ENCODE measurements at places on chromosomes 16 and 17.

DNA sequence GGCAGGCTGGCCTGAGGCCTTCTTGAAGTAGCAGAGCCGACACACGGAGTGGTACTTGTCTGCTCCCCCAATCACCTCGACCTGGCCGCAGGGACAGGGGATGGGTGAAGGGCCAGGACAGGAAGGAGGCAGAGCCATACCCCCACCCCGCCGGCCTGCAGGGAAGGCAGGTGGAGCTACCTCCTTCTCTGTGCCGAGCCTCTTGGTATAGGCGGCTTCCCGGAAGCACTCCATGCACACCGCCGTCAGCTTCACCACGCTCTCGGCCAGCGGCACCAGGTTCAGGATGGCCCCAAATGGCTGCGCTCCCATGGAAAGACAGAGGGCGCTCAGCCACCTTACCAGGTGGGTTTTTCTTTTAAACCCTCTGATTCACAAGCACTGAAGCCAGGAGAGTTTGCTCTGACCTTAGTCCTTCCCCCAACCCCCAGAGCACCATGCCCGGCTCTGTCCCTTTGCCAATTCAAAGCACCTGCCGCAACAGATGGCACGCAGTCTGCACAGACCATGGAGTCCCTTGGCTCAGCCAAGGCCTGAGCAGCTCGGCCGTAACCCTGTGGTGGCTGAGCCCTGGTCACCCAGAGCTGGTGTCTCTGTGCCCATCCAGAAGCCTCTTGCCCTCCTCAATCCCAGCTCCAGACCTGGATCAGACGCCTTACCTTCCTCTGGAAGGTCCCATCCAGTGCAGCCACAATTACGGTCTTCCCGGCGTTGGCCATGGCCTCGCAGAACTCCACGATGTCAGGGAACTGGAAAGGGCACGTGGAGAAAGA is 6.7 kb downstream of the SYNGR2 start:
- no peak for DNase-seq

GRCh38 chr17:79812353-79813258 is 15.7 kb upstream of the CBX8 start:
- DNase-seq = no peak

GRCh38 chr16:73390491-73390890 is 342.6 kb upstream of the ZFHX3 start:
- DNase-seq = no peak

DNA sequence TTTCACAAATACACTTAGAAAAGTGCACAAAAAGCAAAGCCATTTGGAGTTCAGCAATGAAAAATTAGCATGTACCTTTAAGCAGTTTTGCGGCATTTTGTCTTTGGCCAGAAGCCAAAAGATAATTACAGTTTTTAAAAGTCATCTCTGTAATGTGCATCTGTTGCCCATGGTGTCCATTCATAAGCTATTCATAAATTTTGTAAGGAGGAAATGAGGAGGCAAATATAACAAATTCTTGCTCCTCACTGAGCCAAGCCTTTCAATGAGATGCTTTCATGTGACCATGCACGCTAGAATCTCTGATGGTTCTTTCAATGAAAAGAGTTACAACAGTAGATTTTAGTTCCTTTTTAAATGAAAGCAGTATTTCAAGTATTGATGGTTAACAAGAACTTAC is 247.1 kb upstream of the MON1B start:
- DNase-seq = no peak

GRCh38 chr17:49746791-49747490 is 17.0 kb downstream of the FAM117A start:
- no peak for DNase-seq

- DNase-seq = no peak
Measured at GRCh38 chr17:8466873-8467272, 31.2 kb downstream of the NDEL1 start.

- DNase-seq = peak; percentile 51
Measured at GRCh38 chr16:20409398-20410120, at the start of gene ACSM5. ACSM5 (plus strand) TSS chr16:20409534; CDS start chr16:20411485, 1,951 bp downstream.

DNA sequence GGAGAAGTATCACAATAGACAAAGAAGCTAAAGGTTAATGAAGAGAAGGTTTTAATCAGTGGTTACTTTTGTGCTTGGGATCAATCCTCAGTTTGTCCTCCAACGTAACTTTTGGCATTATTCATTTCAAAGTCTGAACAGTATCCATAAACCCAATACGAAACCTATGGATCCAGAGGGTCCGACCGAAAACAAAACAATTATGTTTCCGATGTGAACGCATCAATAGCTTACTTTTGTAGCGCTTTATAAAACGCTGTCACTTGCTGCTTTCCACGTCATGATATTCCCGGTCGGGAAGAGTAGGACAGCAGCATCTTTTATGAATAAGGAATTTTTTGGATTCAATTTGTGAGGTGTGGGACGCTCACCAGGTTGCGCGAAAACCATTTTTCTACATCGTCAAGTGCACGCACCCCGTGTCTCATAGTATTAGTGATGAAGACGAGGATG is 383.8 kb downstream of the ZFHX3 start:
- DNase-seq = no peak

DNA sequence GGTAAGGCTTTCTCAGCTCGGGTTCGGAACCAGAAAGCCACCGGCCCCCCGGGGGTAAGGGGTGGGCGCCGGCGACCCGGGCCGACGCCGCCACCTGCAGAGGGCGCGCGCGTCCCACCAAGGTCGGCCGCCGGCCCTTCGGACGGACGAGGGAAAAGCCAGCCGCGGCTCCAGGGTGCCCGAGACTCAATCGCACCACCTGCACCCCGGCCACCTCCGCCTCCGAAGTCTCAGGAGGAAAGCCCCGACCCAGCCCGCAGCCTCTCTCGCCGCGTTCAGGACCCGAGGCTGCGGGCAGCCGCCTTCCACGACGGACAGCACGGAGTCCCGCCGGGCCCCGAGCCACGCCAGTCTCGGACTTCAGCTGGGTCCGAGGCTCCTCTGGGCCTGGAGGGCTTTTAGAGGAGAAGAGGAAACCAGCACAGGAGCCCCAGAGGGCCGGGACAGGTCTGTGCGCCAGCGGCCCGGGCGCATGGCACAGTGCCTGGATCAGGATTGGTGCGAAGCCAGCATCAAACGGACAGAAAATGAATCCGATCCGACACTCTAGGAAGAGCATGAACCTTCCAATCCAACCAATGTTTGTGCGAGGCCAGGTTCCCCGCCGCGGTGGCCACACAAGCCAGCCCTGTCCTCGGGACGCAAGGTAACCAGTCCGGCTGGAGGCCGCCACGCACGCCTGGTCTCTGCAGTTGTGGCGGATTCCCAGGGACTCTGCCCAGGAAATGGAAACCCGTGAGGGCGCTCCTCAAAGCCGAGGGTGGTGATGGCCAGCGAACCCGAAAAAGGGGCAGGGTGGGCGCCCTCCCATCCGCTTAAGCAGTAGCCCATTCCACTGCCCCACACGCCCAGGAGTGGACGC is 6.7 kb downstream of the CBX8 start:
- no peak for DNase-seq

DNA sequence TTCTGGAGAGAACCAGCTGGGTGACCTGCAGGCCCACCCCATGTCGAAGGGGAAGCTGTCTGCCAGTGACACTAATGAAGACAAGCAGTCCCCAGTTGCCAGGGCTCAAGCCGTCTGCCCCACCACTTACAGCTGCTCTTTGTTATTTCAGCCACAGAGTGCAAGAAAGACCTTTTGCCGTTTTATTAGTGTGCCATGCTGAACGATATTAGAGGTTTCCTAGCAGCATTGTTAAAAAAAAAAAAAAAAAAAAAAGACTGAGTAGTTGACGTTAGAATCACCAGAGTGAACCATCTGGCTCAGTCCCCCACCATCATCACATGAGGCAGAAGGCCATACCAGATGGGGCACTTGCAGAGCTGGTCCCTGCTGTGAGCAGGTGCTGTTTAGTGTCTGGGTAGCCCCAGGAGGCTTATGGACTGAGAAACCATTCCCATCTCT is 26.5 kb upstream of the SLC39A11 start:
- DNase-seq = no peak

- DNase-seq = no peak
Measured at GRCh38 chr17:21001111-21001812, 41.5 kb downstream of the USP22 start.

- DNase-seq = no peak
Measured at GRCh38 chr16:28923231-28923587, 1.8 kb downstream of the RABEP2 start.

DNA sequence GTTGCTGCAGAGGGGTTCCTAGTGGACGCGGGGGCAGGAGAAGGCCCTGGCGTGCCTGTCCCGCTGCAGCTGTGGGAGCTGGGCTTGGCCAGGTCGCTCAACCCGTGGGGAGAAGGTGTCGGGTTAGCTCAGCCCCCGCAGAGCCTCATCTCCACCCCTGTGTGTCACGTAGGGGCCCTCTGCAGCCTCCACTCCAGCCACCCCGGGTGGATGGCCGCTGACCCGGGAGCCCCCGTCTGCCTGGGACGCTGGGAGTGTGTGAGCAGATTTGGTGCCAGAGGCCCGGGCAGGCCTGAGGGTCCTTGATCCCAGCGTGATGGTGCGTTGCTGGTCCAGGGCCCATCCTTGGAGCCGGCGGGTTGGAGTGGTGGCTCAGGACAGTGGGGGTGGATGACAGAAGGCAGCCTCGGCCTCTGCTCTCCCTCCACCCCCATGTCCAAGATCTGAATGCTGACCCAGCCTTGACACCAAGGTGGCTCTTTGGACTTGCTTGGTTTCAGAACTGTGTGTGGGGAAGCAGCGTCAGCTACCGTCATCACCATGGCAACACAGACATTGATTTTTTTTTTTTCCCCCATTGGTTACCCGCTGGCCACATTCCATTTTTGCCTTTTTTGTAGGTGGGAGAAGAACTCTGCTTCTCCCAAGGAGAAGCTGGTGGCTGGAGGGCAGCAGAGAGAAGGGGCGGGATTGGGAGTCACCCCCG is 35.7 kb downstream of the BAIAP2 start:
- no peak for DNase-seq

DNA sequence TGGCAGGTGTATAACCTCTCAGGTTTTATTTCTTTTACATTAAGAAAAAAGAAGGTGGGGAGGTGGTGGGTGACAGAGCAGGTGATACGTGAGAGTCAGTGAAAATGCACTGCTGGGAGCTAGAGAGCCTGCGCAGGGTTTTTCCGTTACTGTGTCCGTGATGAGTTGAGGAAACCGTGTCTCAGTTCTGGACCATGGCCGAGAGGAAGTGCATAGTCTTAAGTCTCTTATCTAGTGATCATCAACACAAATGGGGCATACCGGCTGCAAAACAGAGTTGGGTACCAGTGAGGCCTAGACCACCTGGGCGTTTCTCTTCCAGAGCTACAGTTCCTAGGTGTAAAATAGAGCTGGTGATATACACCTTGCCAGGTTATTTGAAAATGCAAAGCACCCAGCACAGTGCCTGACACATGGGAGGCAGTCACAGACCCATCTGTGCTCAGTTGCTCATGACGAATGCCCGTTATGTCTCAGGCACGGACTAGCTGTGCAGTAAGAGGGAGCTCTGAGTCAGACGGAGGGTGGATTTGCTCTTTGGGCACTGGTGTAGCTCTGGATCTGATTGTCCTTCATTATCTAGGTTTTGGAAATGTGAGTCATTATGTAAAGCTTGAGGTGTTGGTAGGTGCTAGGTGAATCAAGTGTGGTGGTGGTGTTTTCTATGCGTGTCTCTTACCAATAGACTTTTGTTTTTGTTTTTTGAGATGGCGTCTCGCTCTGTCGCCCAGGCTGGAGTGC is 60.9 kb downstream of the RPTOR start:
- DNase-seq = no peak

DNA sequence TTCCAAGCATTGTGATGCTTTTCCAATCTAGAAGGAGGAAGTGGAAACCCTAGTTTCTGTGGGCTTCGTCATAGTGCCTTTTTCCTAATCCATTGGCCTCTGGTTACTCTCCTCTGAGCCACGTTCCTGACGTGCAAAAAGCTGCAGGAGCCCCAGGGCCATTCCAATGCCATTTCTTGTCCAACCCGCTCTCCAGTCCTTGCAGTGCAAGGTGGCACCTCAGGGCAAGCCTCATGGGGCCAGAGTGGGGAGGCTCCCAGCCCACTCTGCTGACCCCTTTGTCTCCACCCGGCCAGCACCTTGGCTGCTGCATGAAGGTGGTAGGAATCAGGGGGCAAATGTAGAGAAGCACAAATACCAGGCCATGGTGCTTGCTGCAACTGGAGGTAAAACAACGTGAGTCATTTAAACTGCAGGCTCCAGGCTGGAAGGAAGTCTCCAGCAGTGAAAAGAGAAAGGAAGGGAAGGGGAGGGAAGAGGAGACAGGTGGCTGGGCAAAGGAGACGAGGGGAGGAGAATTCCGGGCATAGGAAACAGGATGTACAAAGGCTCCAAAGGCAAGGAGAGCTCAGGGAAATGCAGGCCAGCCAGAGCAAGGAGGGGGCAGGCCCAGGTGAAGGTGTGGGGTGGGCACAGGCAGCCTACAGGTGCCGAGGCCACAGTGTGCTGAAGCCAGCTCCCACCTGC is 168.2 kb upstream of the TNRC6C start:
- DNase-seq = no peak

GRCh38 chr16:27508476-27508875 is 41.2 kb downstream of the GTF3C1 start:
- no peak for DNase-seq

DNA sequence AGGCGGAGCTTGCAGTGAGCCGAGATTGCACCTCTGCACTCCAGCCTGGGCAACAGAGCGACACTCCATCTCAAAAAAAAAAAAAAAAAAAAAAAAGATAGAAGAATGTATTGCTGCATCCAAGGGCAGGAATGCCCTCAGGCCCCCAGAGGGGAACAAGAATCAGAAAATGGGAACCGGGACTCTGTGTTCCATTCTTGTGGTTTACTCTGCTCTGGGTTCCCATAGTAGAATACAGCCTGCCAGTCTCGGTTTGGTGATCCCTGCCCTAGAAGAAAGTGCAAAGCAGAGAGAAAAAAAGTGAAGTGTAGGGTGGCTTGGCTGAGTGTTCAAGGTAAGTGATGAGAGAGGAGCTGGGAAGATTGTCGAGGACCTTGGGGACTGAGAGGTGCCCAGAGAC is 27.4 kb upstream of the KDM6B start:
- DNase-seq = no peak

DNA sequence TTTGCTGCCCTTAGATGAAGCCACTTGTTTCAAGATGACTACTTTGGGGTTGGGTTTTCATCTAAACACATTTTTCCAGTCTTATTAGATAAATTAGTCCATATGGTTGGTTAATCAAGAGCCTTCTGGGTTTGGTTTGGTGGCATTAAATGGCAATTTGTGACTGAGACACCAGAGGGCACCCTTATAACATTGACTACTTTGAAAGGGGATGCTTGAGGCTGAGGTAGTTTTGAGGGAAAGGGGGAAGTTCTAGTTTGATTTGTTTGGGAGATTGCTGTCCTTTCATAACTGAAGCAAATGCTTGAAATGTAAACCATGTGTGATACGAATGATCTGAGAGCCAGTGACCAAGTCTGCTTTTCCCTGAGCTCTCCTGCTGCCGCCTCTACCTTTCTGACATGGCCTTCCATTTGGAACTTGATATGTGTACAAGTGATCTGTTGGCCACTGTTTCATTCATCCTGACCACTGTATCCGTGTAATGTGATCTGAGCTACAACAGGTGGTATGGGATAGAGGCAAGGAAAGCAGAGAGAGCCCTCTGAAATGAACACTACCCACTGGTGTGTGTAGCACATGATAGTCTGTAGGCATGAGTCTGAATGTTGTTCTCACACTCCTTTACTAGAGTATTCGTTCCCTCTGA is 5.8 kb upstream of the RARA start:
- peak; percentile 71 for DNase-seq

Data from SJCRH30 (cell line).